CD4-positive, alpha-beta T cell treated with Interleukin-1 beta for 1 hour (primary cell): ENCODE measurements at places on chromosomes 3 and 15.

DNA sequence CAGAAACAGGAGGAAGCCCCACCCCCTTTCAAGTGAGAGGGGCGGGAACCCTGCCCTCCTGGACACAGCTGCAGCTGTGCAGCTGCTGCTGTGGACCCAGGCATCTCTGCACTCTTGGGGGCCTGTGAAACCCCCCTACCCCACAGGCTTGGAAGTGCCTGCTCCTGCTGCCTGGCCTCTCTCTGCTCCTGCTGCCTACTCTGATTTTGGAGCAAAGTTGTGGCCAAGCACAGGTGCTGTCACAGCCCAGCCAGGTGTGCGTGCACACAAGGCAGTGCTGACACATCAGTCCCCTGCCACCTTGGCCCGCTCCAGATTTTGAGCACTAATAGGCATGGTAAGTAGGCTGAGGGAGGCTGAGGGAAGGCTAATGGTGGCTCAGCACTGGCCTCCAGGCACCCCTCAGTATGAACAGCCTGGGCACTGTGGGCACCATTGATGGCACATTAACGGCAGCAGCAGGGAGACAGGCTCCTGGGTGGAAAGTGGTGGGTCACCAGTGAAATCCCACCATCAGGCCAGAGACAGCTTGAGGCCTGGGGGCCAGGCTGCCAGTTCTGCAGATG lies 890.9 kb downstream of the GBE1 start:
- DNase-seq = no peak

GRCh38 chr3:136805795-136806194 lies 13.1 kb upstream of the SLC35G2 start:
- no peak for DNase-seq

DNA sequence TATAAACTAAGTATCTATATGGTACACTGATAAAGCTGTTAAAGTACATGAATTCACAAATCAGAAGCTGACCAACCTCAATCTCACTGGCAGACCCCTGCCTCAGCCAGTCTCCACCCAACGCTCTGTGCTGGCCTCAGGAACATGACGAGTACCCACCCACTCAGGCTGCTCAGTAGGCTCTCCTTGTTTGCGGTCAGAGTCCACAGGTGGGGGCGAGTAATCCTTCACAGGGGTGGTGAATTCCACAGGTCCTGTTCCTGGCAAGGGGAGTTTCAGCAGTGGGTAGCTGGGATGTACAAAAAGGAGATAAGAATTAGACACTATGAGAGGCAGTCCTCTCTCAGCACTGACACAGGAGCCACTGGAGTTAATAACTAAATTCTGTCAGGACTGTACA lies 40.9 kb downstream of the SCAP start:
- no peak for DNase-seq

- DNase-seq = no peak
Measured at GRCh38 chr15:91711384-91712033, 142.0 kb upstream of the SLCO3A1 start.

GRCh38 chr3:71491154-71491752 lies 92.3 kb downstream of the FOXP1 start:
- peak; percentile 9 for DNase-seq

DNA sequence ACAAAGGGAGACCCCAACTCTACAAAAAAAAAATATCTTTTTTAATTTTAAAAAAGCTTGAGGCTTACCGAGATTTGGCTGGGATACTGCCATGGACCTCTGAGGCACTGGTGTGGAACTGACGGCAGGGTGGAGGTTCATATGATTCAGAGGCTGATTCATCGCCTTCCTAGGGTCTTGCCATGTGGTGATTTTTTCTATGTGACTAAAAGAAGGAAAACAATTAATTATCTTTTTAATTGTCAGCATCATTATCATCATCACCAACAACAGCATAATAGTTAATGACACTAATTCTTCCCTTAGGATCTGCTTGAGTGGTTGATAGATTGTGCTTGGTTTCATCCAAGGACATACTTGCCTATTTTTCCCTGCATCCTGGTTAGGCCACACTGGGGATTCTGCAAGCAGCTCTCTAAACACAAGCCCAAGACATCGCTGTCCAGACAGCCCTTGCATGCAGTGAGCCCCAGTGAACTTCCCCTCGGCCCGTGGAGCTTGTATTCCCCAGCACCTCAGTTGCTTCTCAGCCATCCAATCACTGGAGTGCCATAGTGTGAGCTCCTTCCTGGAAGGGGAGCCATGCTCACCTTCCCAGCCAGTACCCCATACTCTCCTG lies 84.9 kb downstream of the WWTR1 start:
- no peak for DNase-seq

DNA sequence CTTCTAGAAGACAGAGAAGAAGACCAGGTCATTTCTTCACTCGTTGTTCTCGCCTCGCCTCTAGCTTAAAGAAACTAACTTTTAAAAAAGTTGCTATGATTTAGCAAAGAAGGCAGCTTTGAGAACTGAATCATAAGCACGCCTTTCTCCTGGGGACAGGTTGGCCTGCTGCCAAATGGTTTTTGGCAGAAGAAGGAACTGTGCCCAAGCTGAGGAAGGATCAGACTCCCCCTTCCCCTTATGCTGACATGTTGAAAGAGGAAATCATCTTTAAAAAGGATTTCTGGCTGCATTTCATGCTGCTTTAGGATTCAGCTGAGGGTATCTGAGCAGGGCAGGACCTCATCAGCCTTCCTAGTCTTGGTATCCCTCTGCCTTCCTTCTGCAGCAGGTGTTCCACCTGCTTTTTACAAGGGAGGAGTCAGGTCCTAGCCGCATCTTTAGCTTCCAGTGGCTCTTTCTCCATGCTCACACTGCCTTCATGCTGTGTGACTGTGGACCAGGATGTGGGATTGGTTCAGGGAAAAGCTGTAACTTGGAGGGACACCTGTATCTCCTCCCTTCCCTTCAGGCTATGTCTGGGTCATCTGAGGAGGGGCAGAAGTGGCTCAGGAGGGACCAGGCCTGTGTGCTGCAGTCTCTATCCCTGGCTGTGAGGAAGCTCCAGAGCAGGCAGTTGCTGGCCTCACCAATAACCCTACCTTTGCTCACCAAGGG lies 34.1 kb upstream of the HACD2 start:
- peak; percentile 21 for DNase-seq

DNA sequence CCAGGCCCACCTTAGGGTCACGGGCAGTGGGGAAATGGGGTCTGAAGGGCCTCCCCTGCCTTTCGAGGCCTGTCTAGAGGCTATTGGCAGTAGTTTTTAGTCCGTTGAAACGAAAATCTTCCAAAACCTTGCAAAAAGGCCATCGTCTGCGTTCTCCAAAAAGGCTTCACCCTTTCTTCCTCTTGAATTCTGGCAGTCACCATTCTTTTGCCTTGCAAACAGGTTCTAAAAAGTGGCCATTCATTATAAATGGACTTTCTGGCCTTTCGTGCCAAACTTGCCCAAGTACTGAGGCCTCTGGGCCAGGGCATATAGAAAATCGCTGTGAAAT lies 367 bp upstream of the TARS3 start:
- DNase-seq = no peak

DNA sequence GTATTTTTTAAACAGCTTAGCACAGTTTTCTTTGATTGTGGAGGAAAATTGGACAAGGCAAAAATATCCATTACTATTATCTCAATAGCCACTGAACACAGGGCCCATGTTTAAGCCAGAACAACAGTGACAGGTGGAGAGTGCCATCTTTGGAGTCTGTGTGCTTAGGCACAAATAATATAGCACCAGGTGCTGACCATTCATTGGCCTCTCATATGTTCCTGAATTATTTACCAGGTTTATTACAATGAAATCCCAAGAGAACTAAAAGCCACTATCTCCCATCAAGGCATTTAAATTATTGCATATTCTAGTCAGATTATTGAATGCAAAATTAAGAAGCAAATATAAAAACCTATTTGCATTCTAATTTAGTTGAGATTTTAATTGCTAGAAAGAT lies 39.6 kb downstream of the GPR156 start:
- no peak for DNase-seq

DNA sequence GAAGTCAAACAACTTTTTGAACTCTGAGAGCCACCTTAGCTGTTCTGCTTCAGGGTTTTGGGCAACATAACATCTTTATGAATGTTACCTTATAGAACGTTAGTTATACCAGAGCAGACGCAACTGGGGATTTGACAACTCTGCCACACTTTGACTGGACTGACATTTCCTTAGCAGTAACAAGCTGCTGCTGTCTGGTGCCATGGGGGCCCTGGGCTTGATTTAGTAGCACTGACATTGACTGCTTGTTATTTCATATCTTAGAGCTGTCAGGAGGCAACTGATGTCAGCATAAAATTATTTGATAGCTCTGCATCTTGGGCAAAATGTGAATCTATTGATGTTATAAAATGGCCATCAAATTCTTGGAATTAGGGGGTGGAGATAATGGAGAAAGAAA lies 285.4 kb downstream of the ROBO2 start:
- no peak for DNase-seq

DNA sequence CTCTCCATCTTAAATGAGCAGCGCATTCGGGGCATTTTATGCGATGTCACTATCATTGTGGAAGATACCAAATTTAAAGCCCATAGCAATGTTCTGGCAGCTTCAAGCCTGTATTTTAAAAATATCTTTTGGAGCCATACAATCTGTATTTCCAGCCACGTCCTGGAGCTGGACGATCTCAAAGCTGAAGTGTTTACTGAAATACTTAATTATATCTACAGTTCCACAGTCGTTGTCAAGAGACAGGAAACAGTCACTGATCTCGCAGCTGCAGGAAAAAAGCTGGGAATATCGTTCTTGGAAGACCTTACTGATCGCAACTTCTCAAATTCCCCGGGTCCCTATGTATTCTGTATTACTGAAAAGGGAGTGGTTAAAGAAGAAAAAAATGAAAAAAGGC lies 44.4 kb upstream of the RASA2 start:
- DNase-seq = no peak

- DNase-seq = no peak
Measured at GRCh38 chr3:180048103-180048502, 11.4 kb upstream of the PEX5L start.

- DNase-seq = no peak
Measured at GRCh38 chr3:23152989-23153388, 50.1 kb upstream of the UBE2E2 start.

DNA sequence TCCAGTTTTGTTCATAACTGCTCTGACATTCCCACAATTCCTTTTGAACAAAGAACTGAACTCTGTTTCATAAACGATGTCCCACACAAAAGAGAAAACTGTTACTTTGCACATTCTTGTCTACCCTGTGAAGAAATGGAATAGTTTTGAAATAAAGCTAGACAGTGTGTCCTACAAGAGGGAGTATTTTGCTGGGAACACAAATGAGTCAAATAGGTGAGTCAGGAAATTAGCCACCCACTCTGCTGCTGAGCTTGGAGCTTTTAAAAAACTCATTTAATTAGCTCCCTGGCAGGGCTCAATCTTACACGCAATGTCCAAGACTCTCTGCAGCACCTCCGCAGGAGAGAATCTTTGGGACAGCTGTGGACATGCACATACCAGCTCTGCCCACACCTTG lies 193.4 kb downstream of the SLC9A9 start:
- DNase-seq = no peak

- no peak for DNase-seq
Measured at GRCh38 chr3:35954413-35954812, 315.1 kb downstream of the ARPP21 start.

DNA sequence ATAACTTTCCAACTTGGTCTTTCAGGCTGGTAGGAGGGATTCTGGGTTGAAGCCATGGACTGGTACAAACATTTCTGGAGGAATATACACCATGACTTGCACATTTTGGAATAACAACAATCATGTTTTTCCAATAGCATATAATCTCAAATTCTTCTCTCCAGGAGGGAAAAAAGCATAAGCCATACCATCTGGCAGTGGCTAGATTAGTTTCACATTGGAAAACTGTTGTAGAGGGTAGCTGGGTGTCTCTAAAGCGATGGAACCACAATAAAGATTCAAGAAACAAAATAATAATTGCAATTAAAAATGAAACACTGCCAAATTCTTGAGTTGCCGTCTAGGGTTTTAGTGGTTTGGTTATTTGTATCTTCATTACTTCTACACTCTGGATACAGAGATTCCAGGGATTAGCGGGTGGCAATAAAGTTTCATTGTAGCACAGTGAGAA lies 278.5 kb upstream of the RASGRP1 start:
- no peak for DNase-seq

GRCh38 chr3:173932624-173933023 lies 535.1 kb downstream of the NLGN1 start:
- no peak for DNase-seq

- DNase-seq = no peak
Measured at GRCh38 chr3:41307065-41307464, 107.8 kb downstream of the CTNNB1 start.

DNA sequence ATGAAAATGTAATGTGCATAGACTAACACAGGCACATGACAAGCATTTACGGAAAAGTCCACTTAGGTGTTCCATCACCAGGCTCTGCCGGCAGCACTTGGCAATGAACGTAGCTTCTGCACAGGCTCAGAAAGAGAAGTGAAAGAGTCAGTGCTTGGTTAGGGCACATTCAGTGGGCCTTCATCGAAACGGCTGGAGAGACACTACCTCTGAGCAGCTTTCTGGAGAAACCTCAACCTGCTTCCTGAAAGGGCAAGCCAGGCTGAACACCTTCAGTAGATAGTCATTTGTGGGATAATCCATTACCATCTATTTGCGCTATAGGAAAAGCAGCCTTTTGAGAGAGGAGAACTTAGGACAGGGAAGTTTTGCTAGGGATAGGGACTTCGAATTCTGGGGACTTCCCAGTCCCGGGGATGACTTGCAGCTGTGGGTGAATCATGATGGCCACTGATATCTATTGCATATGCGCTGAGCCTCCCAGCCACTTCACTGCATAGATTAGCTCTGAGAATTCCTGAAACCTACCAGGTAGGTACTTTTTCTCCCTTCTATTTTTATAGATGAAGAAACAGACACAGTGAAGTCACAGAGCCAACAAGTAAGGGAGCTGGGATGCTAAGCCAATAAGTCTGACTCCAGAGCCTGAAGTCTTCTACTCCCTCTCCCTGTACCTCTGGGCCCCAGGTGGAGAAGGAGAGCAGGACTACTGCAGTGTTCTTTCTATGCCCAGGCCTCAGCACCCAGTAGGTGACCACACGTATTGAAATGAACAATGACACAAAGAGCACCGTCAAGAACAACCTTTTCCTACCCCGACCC lies 4.2 kb upstream of the SH2D7 start:
- no peak for DNase-seq

DNA sequence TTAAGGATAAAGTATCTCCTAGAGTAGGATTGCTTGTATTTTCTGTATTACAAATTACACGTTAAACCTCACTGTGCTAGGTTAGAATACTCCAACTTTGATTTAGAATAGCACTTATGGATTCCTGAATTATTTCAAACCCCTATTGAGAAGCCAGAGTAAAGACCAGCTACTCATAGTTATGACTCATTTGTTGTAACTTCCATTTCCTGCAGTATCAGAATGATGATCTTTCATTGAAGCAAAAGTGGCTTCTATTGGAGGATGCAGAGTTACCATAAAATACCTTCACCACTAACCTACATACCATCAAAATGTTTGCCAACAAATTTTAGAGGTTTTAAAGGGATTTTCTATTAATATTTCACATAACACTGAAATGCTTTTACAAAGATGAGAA lies 1322.7 kb upstream of the ALCAM start:
- no peak for DNase-seq
